ENCODE measurements at places on chromosomes 13 and 19.

DNA sequence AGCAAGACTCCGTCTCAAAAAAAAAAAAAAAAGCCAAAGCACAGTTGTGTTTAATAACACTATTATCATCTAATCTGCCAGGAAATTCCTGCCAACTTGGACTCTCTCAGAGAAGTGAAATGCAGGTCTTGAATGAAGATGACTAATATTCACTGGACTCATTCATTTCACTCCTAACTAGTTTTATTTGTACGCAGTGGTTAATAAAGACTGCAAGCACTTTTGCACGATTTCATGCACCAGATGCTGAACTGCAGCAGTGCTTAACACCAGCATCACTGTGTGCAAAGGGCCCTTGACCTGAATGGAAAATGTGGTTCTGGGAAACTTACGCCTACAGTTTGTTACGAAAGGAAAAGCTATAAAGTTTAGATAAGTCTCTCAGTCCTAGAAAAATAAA, 63.3 kb downstream of the DHRS12 start:
- DNase-seq = no peak

GRCh38 chr13:23619068-23619855, 49.0 kb downstream of the TNFRSF19 start:
- no peak for DNase-seq

DNA sequence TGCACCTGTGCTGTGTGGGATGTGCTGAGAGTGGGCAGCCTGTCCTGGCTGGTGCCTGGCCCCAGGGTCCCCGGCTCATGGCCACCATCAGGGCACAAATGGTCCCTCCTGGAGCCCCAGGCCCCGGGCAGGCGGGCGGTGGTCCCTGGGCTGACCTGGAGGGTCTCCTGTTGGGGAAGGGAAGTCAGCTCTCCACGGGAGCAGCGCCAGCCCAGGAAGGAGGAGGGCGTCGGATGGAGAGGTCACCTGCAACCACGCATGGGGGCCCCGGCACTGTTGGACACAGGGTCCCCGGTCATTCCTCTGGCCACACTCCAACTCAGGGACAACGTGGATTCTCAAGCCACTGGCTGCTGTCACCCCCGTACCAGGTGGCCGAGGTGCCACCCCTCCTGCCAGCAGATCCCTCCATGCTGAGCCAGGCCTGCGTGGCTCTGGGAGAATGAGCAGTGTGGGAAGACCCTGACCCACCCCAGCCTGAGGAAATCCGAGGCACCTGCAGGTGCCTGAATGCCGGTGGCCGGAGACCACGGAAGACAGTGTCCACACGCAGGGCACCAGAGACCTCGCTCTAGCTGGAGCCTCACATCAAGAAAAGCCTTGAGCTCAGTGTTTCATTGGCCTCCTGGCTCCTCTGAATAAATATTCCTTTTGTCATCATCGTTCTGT, 13.5 kb downstream of the LMNB2 start:
- no peak for DNase-seq

- no peak for DNase-seq
These were observed 36.9 kb downstream of the ELL start for GRCh38 chr19:18484992-18485391.
